MCF 10A (cell line): ENCODE measurements at places on chromosomes 7 and 10. TPM values are rescaled to one million over a fixed set of nuclear protein-coding genes. Genes with fewer than 3 reads are reported as not detected.

- no peaks in the 10 kb centered on the region for H3K4me1 ChIP-seq
- no peak overlapping the region for H3K4me3 ChIP-seq
- DNase-seq = no peak
Measured at GRCh38 chr10:123795196-123795780, 96.3 kb downstream of the CPXM2 start.

DNA sequence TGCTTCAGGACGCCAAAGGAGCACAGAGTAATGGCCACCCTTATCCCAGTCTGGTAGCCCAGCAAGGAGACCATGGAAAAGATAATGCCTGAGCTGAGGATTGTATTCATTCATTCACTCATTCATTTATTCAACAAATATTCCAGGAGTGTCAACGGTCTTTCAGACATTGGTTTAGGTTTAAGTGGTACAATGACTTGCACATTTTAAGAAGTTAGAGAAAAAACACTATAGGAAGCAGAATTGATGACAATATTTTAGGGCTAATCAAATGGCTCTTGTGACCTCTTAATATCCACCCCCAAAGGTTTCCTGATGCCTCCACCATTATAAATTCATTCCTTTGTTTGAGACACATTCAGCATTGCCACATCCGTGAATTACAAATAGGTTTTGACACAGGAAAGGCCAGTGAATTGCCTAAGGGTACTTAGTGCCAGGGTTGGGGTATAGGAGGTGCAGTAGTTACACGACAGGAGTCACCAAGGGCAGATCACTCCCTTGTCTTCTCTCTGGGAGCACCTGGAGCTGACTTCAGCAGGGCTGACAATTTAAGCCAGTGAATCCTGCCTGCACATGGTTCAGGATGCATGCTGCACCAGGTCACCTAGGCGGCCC is 269.5 kb downstream of the CREB5 start:
- H3K27me3 ChIP-seq = no peaks in the 10 kb centered on the region
- no peak overlapping the region for H3K27ac ChIP-seq
- no peak overlapping the region for H3K4me3 ChIP-seq
- H3K4me1 ChIP-seq = no peaks in the 10 kb centered on the region
- H3K36me3 ChIP-seq = no peaks in the 10 kb centered on the region

- no peaks in the 10 kb centered on the region for H3K4me1 ChIP-seq
- no peaks in the 10 kb centered on the region for H3K36me3 ChIP-seq
- no peaks in the 10 kb centered on the region for H3K27me3 ChIP-seq
- no peak overlapping the region for H3K4me3 ChIP-seq
- no peak overlapping the region for H3K27ac ChIP-seq
Measured at GRCh38 chr10:117581961-117582360, 39.4 kb downstream of the EMX2 start.

- peak; percentile 61 for DNase-seq
- H3K4me3 ChIP-seq = no peak overlapping the region
- H3K4me1 ChIP-seq = peaks cover 9% of the 10 kb centered on the region
Measured at GRCh38 chr7:151404216-151405011, 5.4 kb downstream of the WDR86 start.

DNA sequence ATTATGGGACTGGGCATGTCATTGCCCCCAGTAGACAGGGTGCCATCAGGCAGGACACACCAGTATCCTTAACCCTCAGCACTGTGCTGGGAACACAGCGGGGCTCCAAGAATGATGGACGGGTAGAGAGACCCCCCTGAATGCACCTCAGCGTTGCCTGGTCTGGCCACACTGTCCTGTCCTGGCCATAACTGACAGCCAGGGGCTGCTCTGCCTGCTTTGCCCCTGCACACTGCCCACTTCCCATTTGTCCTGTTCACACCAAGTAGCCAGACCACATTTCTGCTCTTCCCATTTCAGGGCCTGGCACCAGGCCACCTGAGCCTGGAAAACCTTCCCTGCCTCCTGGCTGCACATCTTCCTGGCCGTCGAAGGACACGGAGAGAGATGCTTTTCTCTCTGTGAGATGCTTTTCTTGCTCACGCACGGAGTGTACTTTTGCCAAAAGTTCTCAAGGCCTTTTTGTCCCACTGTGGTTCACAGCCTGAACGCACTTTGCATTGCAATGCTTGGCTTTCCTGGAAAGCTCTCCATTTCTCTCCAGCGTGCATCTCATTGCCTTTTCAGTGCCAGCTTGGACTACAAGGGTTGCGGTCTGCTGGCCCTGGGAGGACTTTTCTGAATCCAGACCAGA is 131.0 kb upstream of the EEPD1 start:
- no peaks in the 10 kb centered on the region for H3K36me3 ChIP-seq
- H3K27ac ChIP-seq = no peak overlapping the region
- no peak overlapping the region for H3K4me3 ChIP-seq
- H3K4me1 ChIP-seq = peaks cover 8% of the 10 kb centered on the region
- H3K27me3 ChIP-seq = peaks cover 3% of the 10 kb centered on the region

- no peaks in the 10 kb centered on the region for H3K27me3 ChIP-seq
- no peaks in the 10 kb centered on the region for H3K36me3 ChIP-seq
- H3K27ac ChIP-seq = no peak overlapping the region
- H3K4me3 ChIP-seq = no peak overlapping the region
- no peak for DNase-seq
Measured at GRCh38 chr7:130148561-130148960, 56.6 kb downstream of the TMEM209 start.

DNA sequence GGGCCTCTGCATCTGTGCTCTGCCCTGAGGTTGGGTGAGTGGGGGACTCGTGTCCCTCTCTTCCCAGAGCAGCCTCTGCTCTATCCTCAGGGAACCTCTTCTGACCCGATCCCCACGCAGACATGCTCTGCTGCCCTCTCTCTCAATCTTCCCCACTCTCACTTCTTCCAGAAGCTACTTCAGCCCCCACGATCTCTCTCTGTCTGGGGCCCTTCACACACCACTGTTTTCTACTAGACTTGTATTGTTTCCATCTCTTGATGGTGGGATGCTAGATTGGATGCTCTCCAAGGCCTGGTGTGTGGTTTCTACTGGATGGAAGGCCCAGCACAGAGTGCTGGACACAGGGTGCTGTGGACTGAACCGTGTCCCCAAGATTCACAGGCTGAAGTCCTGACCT is 10.0 kb downstream of the MGMT start:
- DNase-seq = no peak
- no peaks in the 10 kb centered on the region for H3K27me3 ChIP-seq
- no peak overlapping the region for H3K27ac ChIP-seq
- H3K36me3 ChIP-seq = no peaks in the 10 kb centered on the region
- no peaks in the 10 kb centered on the region for H3K4me1 ChIP-seq

- peaks cover under 1% of the 10 kb centered on the region for H3K27me3 ChIP-seq
- no peaks in the 10 kb centered on the region for H3K36me3 ChIP-seq
- no peak overlapping the region for H3K4me3 ChIP-seq
- H3K4me1 ChIP-seq = no peaks in the 10 kb centered on the region
Measured at GRCh38 chr10:132165416-132165980, 21.2 kb upstream of the DPYSL4 start.

DNA sequence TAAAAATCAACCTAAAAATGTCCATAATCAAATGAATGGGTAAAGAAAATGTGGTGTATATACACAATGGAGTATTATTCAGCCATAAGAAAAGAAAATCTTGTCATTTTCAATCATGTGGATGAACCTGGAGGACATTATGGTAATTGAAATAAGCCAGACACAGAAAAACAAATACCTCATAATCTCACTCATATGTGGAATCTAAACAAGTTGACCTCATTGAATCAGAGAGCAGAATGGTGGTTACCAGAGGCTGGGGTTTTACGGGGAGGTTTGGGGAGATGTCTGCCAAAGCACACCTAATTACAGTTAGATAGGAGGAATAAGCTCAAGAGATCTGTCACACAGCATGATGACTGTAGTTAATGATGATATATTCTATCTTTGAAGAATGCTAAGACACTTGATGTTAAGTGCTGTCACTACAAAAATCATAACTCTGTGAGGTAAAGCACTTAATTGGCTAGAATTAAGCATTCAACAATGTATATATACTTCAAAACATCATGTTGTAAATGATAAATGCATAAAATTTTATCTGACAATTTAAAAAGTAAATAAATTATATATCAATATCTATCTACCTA is 39.1 kb upstream of the TNPO3 start:
- peaks cover 8% of the 10 kb centered on the region for H3K27me3 ChIP-seq
- peaks cover 5% of the 10 kb centered on the region for H3K4me1 ChIP-seq
- DNase-seq = no peak

DNA sequence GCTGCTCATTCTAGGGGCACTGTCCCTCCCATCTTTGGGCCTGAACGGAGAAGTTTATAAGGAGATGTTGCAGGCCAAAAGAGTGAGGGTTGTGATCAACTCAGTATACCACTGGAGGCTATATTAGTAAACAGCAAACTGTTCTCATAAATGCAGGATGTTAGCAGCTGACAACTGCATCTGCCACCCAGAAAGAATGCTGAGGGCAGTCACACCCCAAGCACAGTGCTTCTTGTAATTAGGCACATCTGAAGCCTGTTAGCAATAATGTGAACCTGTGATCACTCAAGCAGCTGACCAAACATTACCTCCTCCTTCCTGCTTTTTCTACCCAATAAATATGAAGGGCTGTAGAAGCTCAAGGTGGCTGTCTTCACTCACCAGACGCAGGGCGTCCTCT is 38.4 kb upstream of the ZNF138 start:
- H3K27ac ChIP-seq = no peak overlapping the region
- H3K36me3 ChIP-seq = no peaks in the 10 kb centered on the region
- no peak for DNase-seq
- H3K27me3 ChIP-seq = no peaks in the 10 kb centered on the region
- H3K4me3 ChIP-seq = no peak overlapping the region

DNA sequence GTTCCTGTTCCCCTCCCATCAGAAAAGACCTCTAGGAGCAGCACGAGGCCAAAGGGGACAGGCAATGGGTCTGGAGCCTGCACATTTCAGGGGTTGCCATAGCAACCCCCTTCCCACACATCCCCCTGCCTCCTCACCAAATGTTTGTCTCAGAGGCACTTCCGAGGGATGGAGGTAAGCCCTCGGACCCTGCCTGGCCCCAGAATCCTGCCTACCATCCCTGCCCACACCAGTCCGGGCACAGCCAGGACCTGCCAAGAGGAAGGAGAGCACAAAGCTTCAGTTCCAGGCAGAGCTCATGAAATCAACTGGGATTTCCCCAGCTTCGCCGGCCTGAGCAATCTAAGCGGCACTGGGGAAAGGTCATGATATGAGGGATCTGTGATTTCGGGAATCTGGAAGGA is 175.0 kb upstream of the PLXNA4 start:
- H3K27ac ChIP-seq = no peak overlapping the region
- no peak overlapping the region for H3K4me3 ChIP-seq
- H3K4me1 ChIP-seq = no peaks in the 10 kb centered on the region

GRCh38 chr7:131224996-131225395 is 102.7 kb upstream of the MKLN1 start:
- DNase-seq = no peak
- H3K27me3 ChIP-seq = no peaks in the 10 kb centered on the region
- H3K36me3 ChIP-seq = no peaks in the 10 kb centered on the region
- H3K27ac ChIP-seq = no peak overlapping the region
- H3K4me3 ChIP-seq = no peak overlapping the region

DNA sequence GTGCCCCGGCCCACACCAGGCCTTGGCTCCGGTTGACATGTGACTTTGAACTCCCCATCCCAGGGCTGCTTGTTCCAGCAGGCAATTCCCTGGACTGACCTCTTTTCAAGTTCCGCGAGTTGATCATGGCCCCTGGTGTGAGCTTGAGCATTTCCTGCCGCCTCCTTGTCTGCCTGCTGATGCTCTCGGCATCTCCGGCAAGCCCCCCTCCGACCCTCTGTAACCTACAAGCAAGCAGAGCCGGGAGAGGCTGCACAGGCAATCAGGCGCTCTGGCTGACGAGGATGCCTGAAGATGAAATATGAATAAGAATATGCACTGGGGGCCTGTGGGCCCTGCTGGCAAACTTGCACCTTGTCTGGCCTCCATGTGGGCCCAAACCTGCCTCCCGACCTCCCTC is 304.9 kb upstream of the MKI67 start:
- H3K4me1 ChIP-seq = no peaks in the 10 kb centered on the region
- H3K27me3 ChIP-seq = no peaks in the 10 kb centered on the region
- DNase-seq = no peak
- no peak overlapping the region for H3K4me3 ChIP-seq
- no peaks in the 10 kb centered on the region for H3K36me3 ChIP-seq
- no peak overlapping the region for H3K27ac ChIP-seq

DNA sequence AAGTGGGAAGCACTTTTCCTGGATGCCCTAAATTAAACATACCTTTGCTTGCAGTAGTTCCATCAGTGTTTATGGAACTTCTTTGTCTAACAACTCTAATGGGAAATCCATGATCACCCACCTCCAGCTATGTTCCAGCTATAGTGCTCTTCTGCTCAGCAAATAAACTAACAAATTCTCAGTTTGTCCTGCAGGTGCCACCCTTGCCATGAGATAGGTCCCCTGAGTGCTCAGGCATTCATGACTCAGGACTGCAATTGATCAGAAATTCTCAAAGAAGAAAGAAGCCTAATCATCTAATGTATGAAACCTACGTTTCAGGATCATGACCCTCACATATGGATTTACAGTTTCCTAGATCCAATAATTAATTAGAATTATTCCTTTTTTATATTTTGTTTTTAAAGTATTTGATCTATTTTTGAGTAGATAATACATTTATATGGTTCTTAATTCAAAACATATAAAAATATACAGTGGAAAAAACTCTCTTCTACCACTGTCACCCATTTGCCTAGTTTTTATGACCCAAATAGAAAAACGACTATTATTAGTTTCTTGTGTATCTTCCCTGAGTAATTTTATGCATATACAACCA is 48.7 kb upstream of the DYNC1I1 start:
- no peak overlapping the region for H3K4me3 ChIP-seq
- H3K4me1 ChIP-seq = no peaks in the 10 kb centered on the region
- no peak overlapping the region for H3K27ac ChIP-seq
- peak; percentile 67 for DNase-seq
- H3K27me3 ChIP-seq = peaks cover 86% of the 10 kb centered on the region
- H3K36me3 ChIP-seq = no peaks in the 10 kb centered on the region

DNA sequence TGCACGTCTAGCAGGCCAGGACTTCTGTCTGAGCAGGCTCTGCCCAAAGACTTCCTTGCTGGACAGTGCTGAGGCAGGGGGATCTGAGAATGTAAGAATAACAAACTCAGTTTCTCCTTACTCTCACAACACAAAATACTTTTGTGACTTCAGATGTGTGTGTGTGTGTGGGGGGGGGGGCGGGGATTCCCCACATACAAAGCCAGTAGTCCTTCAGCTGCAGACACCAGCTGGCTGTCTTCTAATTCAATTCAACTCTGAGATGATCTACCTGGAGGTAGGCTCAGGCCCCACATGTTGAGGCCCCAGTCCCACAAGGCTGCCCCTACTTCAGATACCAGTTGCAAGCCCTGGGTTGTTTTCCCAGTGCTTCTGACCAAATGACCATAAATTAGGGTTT is 4.7 kb upstream of the CXCL12 start:
- no peaks in the 10 kb centered on the region for H3K4me1 ChIP-seq
- peaks cover 19% of the 10 kb centered on the region for H3K27me3 ChIP-seq

GRCh38 chr10:35063837-35064454 is 26.2 kb downstream of the CUL2 start:
- no peaks in the 10 kb centered on the region for H3K27me3 ChIP-seq
- no peaks in the 10 kb centered on the region for H3K4me1 ChIP-seq
- no peak for DNase-seq
- no peak overlapping the region for H3K4me3 ChIP-seq

GRCh38 chr7:93985101-93985500 is 19.1 kb downstream of the BET1 start:
- no peaks in the 10 kb centered on the region for H3K27me3 ChIP-seq
- DNase-seq = peak; percentile 18
- peaks cover 3% of the 10 kb centered on the region for H3K4me1 ChIP-seq

The STRA8 gene
- total RNA-seq = not detected in 2 replicates

The ZNF488 gene
- 0.12 TPM in 2 replicates for total RNA-seq

The DEPP1 gene
- total RNA-seq = 0.76 and 0.84 TPM in 2 replicates
